ENCODE measurements at places on chromosomes 4 and X.

DNA sequence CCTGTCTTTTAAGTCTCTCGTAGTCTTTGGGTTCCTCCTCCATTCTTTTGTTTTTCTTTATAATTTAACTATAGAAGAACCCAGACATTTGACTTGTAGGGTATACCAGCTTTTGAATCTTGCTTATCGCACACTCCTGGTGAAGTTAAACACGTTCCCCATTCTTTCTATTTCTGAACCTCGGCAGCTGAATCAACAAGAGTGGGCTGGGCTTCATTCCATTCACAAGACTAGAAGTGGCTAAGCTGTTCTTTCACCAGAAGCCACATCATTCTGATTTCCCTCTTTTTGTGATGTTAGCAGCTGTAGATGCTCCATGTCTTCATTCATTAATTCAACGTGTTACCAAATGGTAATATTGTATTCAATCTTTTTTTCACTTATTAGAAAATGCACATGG, 167.9 kb downstream of the CORIN start:
- DNase-seq, result no peak

GRCh38 chr4:101695176-101695575, 95.4 kb upstream of the BANK1 start:
- DNase-seq, result no peak

GRCh38 chr4:8472689-8473197, 32.2 kb downstream of the TRMT44 start:
- DNase-seq, result peak; percentile 81

GRCh38 chrX:39903343-39903742, 194.4 kb downstream of the BCOR start:
- DNase-seq, result no peak

DNA sequence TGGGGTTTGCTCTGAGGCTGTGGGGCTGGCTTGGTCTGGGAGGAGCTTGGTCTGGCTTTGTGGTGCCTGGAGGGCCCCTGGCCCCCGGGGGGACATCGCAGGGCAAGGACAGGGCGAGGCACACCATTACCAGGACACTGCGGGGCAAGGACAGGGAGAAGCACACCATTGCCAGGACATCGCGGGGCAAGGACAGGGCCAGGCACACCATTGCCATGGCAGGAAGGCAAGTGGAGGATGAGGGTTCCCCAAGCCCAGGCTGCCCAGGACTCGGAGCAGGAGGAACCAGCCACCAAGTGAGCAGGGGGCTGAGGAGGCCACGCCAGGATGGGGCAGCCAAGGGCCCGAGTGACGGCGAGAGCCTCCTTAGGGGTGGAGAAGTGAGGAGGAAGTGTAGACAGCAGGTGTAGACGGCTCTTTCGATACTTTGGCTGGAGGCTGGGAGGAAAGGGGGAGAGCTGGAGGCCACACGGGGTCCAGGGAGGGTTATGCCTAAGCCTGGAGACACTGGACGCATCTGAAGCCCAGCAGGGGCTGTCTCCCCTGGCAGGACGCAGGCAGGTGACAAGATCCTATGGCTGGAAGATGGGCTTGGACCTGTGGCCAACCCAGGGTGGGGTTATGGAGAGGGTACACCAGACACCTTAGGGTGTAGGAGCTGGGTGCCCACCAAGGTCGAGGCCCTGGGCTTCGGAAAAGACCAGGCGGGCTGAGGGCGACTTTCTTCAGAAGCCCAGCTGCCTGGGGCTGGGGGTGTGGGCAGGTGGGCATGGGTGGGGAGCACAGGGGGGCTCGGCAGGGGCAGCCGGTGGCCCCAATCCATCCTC, 7.3 kb downstream of the NKX1-1 start:
- DNase-seq, result no peak

GRCh38 chr4:154277172-154277571, 214.4 kb downstream of the DCHS2 start:
- DNase-seq, result no peak

DNA sequence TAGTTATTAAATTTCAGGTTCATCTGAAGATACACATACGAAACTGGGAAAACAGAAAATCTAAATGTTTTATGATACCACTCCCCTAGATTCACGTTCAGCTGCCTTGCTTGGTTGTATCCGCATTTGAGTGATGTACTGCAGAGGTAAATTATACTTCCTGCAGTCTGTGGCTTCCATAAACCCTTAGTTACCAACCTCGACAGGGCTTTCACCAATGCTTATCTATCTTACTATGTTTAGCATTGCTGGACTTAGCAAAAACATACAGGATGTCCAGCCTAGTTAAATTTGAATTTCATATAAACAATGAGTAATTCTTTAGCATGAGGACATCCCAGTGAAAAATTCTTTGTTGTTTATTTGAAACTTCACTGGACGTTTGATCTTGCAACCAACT, 108.8 kb downstream of the TMA16 start:
- DNase-seq, result no peak

- DNase-seq, result peak; percentile 6
Observed at GRCh38 chrX:14573161-14573560, 43.8 kb downstream of the GLRA2 start.

DNA sequence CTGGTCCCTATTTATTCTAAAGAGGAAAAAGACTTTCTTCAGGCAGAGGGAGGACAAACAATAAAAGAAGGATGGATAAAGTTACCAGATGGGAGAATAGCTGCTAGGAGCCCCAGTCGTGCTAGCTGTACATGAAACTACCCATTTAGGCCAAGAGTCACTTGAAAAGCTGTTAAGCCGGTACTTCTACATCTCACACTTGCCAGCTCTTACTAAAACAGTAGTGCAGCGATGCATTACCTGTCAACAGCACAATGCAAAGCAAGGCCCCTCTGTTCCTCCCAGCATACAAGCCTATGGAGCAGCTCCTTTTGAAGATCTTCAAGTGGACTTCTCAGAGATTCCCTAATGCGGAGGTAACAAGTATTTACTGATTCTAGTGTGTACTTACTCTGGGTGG, 1138.8 kb downstream of the ARAP2 start:
- no peak for DNase-seq

DNA sequence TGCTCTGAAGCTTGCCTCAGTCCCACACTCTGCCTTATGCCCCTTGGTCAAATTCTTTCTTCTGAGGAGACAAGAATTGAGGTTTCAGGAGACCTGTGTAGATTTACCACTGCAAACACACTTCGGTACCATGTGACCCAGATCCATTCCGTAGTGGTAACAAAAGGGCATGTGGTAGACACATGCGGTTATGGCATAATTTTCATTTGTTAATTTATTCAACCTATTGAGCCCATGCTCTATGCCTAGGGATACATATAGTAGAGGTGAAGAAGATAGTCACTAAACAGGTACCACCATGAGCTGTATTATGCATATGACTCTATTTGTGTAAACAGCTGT, 190.9 kb downstream of the NDST4 start:
- DNase-seq, result no peak

- DNase-seq, result no peak
Observed at GRCh38 chrX:112946227-112946626, 105.6 kb upstream of the AMOT start.

GRCh38 chrX:138856881-138857604, 145.5 kb upstream of the FGF13 start:
- DNase-seq, result no peak

GRCh38 chr4:94551643-94552564, 100.2 kb downstream of the PDLIM5 start:
- no peak for DNase-seq

All from muscle of leg (tissue), 16 donors.